ENCODE measurements at places on chromosomes 2 and 18.

DNA sequence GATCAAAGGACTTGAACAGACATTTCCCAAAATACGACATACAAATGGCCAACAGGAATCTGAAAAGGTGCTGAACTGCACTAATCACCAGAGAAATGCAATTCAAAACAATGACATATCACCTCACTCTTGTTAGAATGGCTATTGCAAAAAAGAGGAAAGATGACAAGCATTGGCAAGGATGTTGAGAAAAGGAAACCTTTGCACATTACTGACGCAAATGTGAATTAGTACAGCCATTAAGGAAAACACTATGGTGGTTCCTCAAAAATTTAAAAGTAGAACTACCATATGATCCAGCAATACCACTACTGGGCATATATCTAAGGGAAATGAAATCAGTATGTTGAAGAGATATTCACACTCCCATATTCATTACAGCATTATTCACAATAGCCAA, 57.7 kb upstream of the ASPRV1 start:
- no peak for DNase-seq

DNA sequence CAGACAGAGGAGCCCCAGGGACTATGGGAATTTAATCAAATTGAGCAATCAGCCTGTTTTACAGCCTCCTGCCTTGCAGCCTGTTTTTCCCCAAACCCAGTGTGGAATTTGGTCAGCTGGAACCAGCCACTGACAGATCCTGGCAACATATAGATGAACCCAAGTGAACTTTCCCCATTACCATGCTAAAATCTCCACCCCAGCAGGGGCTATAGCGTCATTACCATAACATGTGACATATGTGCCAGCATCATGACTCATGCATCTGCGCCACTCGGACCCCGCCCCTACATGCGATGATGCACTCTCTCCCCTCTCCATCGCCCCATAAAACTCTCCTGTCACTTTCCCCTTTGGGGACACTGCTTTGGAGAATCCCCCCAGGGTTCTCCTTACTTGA, 17.3 kb upstream of the FEZ2 start:
- DNase-seq, result no peak

GRCh38 chr18:22238036-22238435, 68.6 kb downstream of the GATA6 start:
- no peak for DNase-seq

- no peak for DNase-seq
These were observed 106.8 kb downstream of the C1D start for GRCh38 chr2:67955748-67956603.

DNA sequence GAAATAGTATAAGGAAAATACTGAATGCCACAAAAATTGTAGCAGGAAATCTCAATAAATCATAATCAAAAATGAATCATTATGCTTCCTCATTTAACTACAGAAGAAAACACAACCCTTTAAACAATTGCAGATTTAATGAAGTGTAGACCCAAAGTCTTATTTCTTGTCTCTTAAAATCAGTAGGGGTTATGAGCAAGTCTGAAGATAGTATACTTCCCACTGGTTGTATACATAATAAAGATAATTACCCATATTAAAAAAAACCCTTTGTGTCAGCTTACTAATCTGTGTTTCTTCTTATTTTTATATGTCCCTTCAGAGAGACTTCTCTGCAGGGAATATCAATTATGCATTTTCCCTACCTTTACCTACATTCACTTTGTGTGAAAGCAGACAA, 504.7 kb downstream of the ERBB4 start:
- DNase-seq, result no peak

- DNase-seq, result no peak
These were observed 144.9 kb upstream of the MYCN start for GRCh38 chr2:15795426-15795825.

DNA sequence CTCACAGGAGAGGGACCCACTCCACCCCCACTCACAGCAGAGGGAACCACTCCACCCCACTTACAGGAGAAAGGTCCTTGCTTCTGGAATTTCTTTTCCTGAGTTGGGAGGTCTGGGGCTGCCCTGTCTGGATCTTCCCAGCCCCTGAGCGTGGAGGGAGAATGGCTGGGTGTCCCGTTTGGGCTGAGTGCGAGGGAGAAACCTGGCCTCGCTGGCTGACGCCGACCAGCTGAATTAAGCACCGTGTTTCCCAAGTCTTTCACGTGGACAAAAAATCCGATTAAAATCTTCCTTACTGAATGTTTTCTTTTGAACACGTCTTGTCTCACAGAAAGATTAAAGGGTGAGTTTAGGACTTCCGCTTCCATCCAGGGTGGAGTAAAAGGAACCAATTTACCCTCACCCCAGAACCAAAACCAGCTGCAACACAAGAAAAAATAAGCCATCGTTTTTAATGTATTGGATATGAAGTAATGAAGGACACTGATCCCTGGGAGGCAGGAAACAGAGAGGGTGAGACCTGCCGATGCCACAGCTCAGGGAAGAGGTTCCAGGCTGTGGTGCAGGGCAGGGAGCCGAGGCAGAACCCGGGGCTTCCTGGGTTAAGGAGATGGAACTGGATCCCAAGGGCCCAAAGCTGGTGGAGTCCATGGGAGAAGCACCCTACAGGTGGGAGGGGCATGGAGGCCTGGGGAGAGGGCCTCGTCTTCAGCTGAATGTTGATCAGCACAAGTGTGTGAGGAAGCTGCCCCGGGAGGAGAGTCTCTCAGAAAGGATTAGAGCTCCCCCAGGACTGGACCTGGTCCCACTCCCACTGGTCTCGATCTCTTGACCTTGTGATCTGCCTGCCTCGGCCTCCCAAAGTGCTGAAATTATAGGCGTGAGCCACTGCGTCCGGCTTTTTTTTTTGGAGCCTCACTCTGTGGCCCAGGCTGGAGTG, 60.3 kb downstream of the RTP5 start:
- no peak for DNase-seq

- DNase-seq, result no peak
These were observed 119.7 kb downstream of the PDCL3 start for GRCh38 chr2:100682536-100682935.

DNA sequence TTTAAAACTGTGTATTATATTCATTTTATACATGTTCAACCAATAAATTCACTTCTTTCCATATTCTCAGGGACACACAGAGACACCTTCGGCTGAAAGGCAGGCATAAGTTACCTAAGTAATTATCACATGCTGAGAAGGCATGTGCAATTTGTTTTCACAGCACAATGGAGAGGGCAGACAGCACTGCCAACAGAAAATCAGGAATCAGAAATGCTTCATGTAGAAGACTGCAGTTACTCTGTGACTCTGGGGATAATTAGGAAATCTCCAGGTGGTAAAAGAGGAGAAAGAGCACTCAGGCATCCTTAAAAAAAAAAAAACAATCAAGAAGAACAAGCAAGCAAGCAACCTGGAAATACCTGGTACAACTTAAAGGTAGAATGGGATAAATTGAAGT, 49.3 kb downstream of the DSEL start:
- no peak for DNase-seq

DNA sequence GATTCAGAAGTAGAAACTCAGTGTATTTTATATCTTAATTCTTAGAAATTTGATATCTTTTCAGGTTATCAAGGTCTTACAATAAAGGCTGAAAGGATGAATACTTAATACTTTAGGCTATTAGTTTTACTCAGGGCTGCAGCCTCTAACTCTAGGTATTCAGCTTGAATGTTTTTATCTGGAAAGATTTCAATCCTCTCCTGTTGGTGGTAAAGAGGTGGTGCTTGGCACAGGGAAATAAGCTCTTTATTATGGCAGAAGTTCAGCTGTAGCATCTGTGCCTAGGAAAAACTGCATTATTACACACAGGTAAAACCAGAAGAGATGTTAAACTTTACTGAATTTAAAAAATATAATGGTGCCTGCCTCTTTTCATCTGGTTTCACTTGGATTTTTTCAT, 11.1 kb downstream of the ACVR2A start:
- no peak for DNase-seq

DNA sequence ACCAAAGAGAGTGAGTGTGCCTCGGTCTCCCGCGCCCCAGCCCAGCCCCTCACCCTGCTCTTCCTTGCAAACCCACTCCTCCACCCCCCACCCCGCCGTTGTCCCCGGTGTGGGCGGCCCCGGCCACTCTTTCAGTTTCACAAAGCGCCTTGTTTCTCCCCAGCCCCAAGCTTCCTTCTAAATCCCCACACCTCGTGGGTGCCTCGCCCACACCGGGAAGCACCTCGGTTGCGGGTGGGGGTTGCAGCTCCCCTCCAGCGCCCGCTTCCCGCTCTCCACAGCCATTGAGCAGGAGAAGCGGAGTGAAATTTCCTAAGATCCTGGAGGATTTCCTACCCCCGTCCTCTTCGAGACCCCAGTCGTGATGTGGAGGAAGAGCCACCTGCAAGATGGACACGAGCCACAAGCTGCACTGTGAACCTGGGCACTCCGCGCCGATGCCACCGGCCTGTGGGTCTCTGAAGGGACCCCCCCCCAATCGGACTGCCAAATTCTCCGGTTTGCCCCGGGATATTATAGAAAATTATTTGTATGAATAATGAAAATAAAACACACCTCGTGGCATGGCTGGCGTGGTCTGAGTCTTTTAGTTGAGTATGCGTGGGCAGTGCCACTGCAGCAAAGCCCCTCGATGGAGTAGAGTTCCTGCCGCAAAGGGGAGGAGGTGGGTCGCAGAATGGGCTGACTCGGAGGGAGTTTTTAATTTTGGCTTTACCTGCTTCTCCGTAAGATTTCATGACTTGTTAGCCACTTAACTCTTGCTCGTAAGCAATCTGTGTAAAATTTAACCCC, 848 bp downstream of the TMSB10 start:
- peak; percentile 55 for DNase-seq

- no peak for DNase-seq
These were observed at the start of gene ZNF804A for GRCh38 chr2:184598316-184599053. ZNF804A (plus strand) TSS chr2:184598529; CDS start chr2:184598960, 431 bp downstream.

DNA sequence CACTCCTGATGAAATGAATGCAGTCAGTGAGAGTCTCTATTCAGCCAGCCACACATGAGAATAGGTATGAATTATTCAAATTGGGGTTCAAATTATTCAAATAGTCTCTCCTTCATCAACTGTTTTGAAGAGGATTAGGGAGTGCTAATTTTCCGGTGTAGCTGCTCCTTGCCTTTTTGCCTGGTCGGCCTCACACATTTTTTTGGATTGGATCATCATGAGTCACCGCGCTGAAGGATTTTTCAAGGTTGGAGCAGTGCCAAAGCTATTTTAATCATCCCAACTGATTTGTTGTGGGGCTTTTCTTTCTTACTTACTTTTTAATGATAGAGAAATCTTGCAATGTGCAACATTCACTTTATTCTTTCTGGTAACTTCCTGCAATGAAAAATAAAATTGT, 2.4 kb upstream of the DTNA start:
- no peak for DNase-seq

GRCh38 chr2:164882276-164882675, 40.7 kb upstream of the COBLL1 start:
- DNase-seq, result no peak

- no peak for DNase-seq
These were observed 38.7 kb downstream of the TTC39C start for GRCh38 chr18:24053211-24053610.

Measured in NK-92 treated with Interleukin-12 subunit alpha and Interleukin-12 subunit beta, amount 100 ng/mL, for 24 hours (cell line).